Immature natural killer cell (primary cell): ENCODE measurements at places on chromosomes 13 and 19.

- no peak for DNase-seq
Measured at GRCh38 chr19:19552798-19553197, 14.7 kb downstream of the CILP2 start.

DNA sequence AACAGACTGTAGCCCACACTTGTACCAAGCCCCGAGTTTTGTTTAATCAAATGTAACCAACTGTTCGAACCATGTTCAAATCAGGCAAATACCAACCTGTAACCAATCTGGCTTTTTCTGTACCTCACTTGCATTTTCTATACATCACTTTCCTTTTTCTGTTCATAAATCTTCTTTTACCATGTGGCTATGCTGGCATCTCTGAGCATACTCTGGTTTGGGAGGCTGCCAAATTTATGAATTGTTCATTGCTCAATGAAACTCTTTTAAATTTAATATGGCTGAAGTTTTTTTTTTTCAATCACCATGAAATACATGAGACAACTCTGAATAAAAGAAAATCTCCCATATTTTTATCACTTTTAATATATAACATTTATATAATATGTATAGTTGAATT, 256.1 kb downstream of the SLITRK6 start:
- no peak for DNase-seq

DNA sequence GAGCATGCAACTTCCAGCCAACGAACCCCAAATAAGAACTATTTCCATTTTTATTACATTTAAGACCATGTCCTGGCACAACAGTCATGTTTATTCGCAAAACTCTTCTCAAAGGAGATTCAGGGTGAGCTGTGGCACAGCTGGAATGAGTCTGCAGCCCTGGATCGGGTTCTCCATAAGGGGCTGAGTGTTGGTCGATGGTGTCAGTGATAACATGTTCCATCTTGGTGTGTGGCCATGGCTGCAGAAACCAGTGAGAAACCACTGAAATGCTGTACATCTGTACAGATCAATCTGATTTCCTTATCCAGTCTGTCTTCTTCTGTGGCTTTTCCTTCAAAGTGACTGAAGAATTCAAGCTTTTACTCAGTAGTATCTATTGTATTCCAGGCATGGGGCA, 15.2 kb downstream of the FAM124A start:
- DNase-seq: no peak

DNA sequence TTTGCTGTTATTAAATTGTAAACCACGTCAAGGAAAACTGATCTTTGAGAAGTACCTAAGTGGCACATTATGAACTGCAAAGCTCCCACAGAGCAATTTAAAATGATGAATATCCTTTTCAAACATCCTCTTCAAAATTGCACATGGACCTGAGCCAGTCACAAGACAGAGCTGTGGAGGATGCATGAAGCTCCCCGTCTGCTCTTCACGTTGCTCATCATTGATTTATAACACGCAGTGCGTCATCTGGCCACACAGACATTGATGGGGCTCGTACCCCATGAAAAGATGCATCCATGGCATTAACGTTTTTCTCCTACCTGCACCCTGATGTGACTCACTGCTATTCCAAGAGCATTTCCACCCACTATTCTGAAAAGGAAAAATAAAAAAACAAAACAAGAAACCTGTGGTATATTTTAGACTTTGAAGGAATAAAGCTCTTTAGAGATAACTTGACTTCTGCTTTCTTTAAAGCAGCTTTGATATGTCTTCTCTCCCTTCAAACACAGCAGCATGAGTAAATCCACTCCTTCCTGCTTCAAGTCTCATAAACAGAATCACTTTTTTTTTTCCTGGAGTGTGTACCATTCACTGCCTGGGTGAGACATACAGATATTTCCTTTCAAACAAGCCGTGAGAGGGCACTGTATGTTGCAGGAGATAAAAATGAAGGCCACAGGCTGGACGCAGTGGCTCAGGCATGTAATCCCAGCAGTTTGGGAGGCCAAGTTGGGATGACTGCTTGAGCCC, 7.2 kb upstream of the SERTM1 start:
- no peak for DNase-seq

- no peak for DNase-seq
Measured at GRCh38 chr13:112704308-112705145, 14.7 kb downstream of the ATP11A start.

DNA sequence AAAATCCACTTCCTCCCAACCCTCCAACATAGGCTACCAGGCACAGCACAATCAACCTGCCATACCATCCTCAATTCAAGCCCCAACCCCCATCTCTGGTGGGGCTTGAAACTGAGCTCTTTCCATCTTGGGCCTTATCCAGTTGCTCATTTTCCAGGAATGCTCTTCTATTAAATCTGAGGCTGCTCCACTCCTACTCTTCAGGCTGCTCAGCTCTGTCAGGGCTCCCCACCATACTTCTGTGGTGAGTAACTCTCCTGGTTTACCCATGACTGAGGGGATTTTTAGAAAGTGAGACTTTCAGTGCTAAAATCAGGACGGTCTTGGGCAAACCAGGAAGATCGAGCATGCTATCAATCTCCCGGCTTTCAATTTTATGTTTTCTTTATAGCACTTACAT, 512.8 kb downstream of the LMO7 start:
- no peak for DNase-seq

GRCh38 chr13:85411591-85411990, 387.6 kb downstream of the SLITRK6 start:
- DNase-seq: no peak

DNA sequence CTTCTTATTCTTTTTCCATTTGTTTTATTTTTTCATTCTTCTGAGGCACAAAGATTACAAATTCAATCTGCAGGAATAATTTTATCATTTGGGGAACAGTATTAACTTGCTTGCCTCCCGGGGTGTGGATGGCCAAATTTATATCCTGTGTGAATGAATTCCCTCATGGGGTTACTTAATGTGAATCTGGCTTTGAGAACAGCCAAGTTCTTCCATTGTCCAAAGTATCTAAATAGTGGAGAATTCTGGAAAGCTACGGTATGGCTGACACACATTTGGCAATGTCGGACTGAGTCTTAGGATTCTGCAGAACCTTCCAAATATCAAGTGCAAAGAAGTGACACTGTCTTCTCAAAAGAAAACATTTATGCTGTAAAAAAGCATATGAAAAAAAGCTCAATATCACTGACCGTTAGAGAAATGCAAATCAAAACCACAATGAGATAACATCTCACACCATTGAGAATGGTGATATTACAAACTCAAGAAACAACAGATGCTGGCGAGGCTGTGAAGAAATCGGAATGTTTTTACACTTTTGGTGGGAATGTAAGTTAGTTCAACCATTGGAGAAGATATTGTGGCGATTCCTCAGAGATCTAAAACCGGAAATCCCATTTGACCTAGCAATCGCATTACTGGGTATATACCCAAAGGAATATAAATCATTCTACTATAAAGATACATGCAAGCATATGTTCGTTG, 620.2 kb downstream of the EFNB2 start:
- no peak for DNase-seq

DNA sequence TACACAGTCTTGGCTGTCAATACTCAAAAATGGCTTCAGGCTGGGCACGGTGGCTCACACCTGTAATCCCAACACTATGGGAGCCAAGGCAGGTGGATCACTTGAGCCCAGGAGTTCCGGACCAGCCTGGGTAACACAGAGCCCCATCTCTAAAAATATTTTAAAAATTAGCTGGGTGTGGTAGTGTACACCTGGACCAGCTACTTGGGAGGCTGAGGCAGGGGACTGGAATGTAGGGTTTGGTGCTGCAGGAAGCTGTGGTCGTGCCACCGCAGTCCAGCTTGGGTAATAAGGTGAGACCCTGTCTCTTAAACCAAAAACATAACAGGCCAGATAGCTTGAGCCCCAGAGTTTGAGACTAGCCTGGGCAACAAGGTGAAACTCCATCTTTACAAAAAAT, 6.7 kb upstream of the CHERP start:
- DNase-seq: no peak

GRCh38 chr19:49923055-49924003, 5.7 kb upstream of the ATF5 start:
- DNase-seq: no peak

GRCh38 chr19:49442771-49443365, 1.5 kb upstream of the SLC17A7 start:
- no peak for DNase-seq

DNA sequence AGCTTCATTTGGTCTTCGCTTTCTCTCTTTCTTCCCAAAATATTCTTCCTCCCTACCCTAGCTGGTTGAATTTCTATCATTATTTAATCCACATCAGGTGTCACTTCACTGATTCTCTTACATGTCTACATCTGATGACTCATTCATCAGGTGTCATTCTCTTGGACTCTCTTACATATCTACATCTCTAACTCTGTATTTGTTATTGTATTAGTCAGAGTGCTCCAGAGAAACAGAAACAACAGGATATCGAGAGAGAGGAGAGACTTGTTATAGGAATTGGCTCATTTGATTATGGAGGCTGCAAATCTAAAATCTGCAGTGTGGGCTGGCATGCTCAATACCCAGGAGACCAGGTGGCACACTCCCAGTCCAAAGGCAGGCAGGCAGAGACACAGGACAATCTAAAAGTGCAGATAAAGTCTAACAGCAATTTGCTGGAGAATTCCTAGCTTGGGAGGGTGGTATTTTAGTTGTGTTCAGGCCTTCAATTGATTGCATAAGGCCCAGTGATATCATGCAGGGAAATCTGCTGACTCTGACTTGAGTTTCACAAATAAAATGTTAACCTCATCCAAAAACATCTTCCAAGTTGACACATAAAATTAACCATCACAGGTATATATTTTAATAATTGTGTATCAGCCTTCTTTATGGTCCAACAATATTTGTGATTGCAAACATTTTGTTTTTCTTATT, 541.4 kb upstream of the SLITRK5 start:
- DNase-seq: no peak

GRCh38 chr19:1826557-1827521, 14.8 kb upstream of the ATP8B3 start:
- no peak for DNase-seq

DNA sequence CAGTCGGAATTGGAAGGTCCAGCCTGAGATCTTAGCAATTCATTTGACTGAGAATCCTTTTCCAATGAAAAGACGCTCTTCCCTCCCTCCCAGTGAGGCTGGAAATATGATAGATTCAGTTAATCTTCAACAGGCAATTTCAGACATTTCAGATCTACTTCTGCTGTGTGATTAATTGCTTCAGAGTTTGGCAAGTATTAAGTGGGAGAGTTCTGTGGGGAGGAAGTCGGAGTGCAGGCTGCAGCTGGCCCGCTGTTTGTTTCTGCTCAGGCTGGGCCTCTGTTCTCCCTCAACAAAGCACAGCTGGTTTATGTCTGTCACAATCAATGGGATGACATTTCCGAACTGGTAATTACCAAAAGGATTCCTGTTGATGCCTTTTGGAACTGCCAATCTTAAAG, 178.2 kb downstream of the NDFIP2 start:
- DNase-seq: no peak

DNA sequence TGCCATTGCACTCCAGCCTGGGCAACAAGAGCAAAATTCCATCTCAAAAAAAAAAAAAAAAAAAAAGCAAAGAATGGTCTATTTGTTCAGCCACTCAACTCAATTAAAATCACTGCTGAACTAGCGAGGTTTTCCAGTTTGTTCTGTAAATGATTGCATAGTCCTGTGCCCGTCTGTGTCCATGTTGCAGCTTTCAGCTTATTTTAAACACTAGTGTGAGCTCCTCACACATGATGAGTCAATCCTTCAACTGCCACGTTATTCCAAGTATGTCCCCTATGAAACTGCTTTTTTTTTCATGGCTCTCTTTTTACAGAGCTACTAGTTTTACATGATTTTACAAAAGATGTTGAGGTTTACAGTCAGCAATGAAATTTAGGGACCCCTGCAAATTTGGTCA, 12.2 kb downstream of the SUGP2 start:
- no peak for DNase-seq

- no peak for DNase-seq
Measured at GRCh38 chr19:46374536-46375475, 27.9 kb downstream of the PPP5C start.

DNA sequence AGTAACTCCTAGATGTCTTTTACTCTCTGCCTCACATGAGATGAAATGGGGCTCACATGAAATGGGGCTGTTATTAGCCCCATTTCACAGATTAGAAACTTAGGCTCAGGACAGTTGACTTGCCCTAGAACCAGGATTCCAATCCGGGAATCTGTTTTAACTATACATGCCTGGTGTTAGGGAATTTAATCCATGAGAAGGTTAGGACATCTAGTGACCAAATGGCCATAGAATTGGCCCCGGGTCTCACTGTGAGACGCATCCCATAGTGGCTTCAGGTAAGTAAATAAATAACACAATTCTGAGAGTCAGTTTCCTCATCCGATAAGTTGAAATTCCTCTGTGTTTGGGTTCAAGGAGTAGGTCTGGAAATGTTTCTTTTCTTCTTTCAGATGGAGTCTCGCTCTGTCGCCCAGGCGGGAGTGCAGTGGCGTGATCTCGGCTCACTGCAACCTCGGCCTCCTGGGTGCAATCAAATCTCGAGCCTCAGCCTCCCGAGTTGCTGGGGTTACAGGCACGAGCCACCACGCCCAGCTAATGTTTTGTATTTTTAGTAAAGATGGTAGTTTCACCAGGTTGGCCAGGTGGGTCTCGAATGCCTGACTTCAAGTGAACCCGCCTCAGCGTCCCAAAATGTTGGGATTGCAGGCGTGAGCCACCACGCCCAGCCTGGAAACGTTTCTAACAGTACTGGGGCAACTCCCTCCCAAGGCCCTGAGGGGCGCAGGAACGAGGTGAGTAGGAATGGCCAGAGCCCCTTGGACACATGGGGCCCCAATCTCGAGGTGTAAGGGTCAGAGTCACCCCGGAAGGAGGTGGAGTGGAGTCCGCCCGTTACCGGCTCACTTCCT, 1.2 kb upstream of the ZNF574 start:
- DNase-seq: no peak

DNA sequence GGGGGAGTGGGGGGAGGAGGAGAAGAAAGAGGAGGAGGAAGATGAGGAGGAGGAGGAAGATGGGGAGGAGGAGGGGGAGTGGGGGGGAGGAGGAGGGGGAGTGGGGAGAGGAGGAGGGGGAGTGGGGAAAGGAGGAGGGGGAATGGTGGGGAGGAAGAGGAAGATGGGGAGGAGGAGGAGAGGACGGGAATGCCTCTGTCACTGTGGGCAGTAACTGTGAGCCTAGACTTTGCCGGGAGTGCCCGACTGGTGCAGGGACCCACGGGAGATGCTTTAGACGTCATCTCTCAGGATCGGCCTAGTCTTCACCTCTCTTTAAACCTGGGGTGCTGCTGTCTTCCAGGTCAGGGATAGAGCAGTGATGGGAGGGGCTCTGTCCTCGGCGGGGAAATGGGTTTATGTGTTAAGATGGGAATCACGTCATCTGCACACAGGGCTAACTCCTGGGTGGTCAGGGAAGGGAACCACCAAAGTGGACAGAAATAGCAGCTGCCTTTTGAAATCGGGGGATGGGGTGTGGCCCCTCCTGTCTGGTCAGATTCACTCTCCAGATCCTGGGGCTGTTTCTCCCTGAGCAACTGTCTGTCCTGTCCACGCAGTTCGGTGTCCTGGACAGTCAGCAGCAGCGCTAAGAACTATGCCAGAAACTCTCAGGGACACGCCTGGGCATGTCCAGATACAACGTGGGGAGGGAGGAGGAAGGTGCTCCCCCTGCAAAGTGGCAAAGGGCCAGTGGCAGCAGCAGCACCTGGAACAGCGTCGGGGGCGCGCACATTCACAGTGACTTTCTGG, 26.9 kb downstream of the GAS6 start:
- no peak for DNase-seq
